ENCODE measurements at places on chromosomes 4 and X.

DNA sequence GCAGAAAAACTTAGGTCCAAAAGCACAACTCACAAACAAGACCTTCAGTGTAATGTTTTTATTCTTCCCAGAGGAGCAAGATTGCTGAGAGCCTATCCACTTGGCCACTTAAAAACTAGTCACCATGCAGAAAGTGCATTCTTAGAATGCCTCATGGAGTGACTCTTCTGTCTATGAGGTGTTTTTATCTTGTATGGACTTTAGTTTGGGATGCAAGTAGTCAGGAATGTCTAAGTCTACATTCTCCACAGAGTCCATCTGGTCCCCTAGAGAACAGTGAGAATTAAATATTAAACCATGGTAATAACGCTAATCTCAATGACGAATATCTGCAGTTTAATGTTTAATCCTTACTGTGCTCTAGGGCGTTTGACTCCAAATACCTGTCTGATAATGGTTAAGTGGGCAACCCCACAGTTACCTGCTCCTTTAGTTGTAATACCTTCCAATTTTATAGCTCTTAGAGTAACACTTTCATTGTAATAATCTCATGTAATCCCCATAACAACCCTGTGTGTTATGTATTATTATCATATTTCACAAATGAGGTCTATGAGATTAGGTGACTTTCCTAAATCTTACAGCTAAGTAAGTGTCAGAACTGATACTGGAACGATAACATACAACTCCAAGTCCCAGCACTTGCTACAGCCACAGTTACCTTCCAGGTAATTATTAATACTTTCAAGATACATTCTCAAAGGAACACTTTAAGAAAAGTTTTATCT, 235.6 kb upstream of the JADE1 start:
- no peak for DNase-seq

DNA sequence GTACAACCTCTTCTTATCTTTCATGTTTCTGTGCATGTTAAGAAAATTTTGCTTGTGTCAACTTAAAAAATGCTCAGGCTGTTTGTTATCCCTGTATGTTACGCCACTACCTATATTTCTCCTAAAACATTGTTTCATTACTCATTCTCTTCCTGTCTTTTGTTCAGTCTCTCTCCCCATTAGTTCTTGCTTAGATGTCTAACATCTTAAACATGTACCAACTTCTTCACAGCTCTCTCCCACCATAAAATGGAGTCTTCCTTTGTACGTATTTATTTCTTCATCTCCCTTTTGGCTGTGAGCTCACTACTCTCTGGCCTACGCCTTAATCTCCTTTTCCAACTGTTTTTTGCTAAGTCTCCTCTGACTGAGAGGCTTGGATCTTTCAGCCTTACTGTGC, 36.4 kb downstream of the PCDH7 start:
- no peak for DNase-seq

DNA sequence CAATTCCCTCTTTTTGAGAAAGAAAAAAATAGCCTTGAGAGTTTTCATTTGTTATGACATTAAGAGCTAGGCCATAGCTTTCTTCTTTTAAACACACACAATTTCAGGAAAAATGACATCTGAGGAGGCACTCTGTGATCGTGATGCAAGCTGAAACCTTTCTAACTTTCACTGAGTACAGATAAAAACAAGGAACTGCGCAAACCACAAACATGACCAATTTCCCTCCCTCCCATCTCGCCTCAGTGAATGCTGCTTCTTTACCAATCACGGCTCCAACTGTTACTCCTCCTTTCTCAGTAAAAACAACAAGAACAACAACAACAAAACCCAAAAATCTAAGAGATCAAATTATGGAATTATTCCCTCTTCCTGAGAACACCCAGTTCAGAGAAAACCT, 626.8 kb downstream of the TLL1 start:
- no peak for DNase-seq

DNA sequence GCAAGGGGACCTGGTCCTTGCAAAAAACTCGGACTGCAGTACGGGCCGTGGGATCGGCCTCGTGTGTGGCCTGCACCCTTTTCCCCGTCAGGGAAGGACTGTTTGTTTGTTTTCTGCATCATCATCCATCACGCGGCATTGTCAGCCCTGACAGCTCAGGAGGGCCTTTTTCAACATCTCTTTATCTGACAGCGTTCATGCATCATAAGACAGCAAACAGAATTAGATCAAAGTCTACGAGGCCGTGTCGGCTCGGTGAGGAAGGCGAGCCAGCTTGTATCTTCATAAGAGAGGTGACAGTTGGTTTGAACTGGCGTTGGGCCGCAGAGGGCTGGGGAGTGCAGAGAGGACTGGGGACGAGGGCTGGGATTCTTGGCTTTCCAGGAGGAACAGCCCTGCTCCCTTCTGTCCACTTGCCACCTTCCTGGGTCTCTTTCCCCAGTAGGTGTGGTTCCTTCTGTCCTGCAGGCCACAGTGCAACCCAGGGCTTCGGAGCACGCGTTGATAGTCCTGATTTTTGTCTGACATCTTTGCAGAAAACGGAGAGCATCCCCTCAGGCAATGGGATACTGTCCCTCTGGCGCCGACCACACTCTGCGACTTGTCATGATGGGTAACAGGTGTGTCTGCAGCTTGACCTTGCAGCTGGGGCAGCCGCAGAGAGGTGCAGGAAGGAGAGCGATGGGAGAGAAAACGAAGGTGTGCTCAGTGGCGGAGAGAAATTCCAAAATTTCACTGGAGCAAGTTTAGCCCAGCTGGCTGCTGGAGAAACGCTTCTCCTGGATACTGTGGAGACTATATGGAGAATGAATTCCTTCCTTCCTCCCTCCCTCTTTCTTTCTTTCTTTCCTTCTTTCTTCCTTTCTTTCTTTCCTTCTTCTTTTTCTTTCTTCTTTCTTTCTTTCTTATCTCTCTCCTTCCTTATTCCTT, 104.0 kb upstream of the SHOX start:
- DNase-seq: no peak

- no peak for DNase-seq
Observed at GRCh38 chr4:139247241-139247640, 32.8 kb downstream of the MGARP start.

- no peak for DNase-seq
Observed at GRCh38 chr4:101885574-101885973, 95.0 kb downstream of the BANK1 start.

DNA sequence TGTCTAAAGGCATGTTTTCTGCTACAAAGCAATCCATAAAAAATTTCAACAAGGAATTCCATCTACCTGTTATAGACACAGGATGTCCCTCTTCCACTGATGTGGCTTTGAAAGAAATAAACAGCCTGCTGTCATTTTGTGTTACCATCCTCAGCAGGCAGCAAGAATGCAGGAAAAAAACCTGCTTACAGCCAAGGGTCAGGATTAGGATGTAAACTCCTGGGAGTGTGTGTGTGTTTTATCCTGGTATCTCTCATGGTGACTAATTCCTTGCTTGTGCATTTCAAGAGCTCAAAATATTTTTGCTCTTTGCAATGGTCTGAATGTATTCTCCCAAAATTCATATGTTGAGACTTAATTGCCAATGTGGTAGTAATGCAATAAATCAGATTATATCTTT, 28.6 kb upstream of the SFRP2 start:
- no peak for DNase-seq

- no peak for DNase-seq
Observed at GRCh38 chr4:60808726-60809485, 391.2 kb upstream of the ADGRL3 start.

DNA sequence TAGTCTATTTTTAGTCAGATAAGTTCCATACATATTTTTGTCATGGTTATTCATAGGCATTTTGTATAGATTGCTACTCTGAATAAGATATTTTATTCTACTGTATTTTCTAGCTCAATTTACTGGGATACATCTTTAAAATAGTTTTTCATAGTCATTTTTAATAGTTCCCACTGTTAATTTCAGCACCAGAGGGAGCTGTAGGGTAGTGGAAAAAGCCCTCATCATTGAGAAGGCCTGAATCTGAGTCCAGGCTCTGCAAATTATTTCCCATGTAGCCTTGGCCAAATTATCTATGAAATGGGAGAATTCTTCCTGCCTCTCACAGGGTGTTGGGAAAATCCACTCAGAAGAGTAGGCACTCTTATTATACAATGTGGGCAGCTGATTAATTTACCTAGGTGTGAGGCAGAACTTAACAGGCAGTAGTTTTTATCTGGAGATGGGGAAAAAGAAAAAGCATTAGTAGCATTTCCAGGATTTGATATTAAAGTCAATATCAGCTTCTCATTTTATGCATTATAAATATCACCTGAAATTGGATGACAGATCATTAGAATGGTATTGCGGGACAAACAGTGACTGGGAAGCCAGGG, 102.9 kb upstream of the PAQR3 start:
- no peak for DNase-seq

DNA sequence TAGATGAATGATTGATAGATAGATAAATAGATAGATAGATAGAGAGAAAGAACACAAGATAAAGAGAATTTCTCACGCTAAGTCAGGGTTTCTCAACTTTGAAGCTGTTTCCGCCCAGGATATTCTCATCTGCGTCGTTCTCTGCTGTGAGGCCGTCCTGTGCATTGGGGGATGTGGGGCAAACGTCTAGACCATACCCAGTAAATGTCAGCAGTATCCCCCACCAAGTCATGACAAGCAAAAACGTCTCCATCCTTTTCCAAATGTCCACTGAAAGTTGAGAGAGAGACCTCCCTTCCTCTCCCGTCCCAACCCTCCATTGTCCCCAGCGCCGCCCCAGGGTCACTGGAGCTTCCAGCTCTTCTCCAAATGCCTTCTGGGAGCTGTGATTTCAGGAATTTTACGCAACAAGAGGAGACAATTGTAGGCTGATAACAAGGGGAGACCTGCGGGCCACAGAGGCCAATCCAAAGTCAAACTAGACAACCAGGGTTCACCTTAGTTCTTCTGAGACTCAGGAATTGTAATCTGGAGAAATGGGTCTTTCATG, 8.9 kb upstream of the CRLF2 start:
- DNase-seq: no peak

DNA sequence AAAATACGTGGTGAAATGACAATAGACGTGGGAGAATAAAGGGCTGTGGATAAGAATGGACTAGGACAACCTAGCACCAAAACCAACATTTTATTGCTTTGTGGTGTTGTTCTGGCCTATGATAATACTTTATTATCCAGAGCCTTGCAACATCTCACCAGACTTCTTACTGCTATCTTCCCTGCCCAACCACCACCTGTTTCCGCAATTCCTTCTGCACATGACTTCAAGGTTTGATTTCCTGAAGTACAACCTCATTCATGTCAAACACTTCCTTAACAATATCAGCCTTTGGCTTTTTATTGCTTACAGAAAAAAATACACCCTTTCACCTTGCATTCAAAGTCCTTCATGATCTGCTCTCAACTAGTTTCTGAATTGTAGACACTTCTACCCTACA, 84.8 kb downstream of the RTL3 start:
- no peak for DNase-seq

- no peak for DNase-seq
Observed at GRCh38 chr4:29549342-29549741, 1170.8 kb upstream of the PCDH7 start.

GRCh38 chr4:37477126-37477525, 209.1 kb downstream of the RELL1 start:
- no peak for DNase-seq

DNA sequence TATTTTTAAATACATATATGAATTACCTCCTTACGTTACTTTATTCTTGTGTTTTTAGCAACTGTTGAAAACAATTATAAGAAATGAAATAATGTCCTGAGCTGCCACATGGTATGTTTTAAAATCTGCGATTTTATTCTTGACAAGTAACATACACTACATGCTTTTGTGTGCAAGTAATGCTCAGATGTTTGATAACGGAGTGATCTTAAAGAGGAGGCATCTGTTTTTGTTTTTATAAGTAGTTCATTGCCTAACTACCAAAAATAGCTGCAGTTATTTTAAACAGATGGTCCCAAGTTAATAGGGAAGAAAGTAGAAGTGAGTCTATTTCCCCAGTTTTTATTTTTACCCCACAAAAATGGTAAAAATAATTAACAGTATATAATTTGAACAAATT, 55.2 kb downstream of the GAB1 start:
- DNase-seq: no peak

Data from CD4-positive, alpha-beta T cell treated with Interleukin-10 for 1 hour (primary cell).